Stomach (tissue), 19 donors: ENCODE measurements at places on chromosomes 6 and 20. TPM values are rescaled to one million over a fixed set of nuclear protein-coding genes. Genes with fewer than 3 reads are reported as not detected.

DNA sequence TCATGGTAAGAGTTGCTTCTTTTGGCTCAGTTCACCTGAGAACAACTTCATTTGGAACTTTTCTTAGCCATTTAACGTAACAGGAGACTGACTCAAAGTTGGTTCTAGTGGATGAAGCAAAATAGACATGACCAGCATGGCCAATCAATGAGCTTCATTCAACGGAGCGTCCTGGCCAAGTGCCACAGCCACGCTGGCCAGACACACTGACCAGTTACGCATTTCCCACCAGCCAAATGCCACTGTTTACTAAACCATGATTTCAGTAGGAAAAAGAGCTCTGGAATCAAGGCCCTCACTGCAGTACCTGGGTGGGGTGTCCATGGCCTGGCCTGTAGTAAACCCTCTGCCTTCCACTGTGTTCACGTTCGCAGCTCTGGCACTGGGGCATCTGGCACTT lies 80.4 kb downstream of the POPDC3 start:
- no peak for DNase-seq

GRCh38 chr6:13808801-13809200 lies 5.6 kb downstream of the MCUR1 start:
- no peak for DNase-seq

GRCh38 chr20:23874747-23875146 lies 4.8 kb downstream of the CST5 start:
- no peak for DNase-seq

DNA sequence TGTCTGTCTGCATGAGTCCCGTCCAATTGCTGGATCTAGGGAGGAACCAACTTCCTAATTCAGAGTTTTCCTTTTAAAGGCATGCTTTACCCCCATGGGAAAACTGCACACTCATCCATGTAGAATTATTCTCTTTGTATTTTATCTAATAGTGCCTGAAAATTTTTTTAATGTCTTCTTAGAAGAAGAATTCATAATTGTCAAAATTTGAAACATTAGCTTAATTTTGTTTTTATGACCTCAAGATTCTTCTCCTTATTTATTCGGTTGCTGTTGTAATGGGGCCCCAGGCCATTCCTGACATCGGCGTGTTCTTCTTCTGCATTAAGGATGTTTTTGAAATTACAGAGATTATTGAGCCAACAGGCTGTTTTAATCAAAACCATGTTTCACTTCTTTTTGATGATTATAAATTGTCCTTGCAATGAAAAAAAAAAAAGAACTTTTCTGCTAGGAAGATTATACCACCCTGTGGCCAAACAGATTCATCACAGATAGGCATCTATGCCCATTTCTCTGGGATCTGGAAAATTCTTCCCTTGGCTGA lies 100.3 kb downstream of the ZNF217 start:
- peak; percentile 52 for DNase-seq

- no peak for DNase-seq
Measured at GRCh38 chr20:52800734-52801627, 171.2 kb upstream of the TSHZ2 start.

GRCh38 chr6:33694401-33694931 lies 17.0 kb downstream of the UQCC2 start:
- no peak for DNase-seq

DNA sequence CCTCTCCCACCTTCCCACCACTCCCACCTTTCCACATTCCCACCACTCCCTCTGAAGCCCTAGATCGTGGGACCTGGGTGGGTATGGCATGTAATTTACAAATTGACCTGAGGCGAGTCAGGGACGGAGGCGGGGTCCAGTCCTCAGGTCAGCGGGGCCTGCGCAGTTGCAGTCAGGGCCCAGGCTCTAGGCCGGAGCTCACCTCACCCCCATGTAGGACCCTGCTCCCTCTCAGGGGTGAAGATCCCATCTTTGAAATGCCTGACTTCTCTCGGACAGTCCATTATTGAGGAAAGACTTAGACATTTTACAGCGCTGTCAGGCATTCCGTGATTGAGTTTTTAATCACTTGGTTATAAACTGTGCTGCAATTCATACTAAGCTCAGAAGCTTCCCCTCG lies 10.5 kb downstream of the THBS2 start:
- DNase-seq, result no peak

DNA sequence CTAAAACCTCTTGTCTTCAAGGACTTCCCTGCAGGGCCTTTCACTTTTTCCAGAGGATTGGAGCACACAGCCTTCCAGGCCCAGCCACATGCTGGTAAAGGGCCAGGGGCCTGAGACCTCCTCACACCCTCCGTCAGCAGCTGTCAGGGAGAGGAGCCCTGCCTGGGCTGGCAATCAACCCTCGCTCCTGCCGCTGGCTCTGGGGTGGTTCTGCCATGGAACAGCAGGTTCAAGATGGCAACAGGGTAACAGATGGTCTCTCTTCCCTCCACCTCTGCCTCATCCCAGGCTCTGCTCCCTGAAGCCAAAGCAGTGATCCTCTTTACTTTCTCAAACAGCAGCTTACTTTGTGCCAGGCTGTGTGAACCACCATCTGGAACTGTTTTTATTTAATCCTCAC lies 23.8 kb downstream of the PCNA start:
- DNase-seq, result no peak

DNA sequence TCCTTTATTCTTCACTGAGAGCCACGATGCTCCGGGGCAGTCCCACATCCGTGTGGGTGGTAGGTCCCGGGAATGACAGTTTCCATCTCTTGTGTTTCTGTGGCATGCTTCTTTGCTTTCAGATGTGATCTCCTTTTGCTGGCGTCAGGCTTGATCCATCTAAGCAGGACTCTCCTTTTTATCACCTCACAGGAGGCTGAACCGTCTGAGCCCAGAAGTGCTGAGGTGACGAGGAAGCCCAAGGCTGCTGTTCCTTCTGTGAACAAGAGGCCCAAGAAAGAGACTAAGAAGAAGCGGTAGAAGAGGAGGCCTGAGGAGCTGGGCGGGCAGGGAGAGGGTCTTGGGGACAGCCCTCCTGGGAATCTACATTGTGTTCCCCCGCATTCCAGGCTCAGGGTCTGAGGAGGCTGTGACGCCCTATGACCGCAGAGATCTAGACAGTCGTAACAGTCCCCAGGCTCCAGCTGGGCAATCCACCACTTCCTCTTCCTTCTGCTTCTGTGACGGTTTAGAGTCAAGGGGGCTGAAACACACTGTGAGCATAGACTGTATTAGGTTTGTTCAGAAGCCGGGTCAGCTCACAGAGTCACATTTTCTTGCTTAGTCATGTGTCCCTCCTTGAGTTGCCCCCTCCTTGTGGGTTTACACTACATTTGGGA lies 26.8 kb downstream of the MANBAL start:
- DNase-seq, result peak; percentile 25

- DNase-seq, result no peak
Measured at GRCh38 chr6:32602383-32602782, 12.7 kb upstream of the HLA-DRB1 start.

DNA sequence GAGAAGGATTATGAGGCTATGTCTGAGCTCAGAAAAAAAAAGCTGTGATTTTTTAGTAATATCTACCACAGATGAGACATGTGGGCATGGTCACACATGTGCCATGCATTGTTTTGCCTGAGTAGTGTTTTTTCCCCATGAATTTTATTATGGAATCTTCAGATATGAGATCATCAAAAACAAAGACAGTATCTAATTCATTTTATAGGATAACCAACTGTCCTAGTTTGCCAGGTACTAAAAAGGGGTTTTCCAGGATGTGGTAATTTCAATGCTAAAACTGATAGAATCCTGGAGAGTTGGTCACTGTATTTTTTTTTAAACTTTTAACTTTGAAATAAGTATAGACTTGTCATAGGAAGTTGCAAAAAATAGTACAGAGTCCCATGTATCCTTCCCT lies 127.4 kb upstream of the MAP3K7 start:
- no peak for DNase-seq

GRCh38 chr6:149925974-149926777 lies 3.3 kb upstream of the RAET1G start:
- DNase-seq, result peak; percentile 93

DNA sequence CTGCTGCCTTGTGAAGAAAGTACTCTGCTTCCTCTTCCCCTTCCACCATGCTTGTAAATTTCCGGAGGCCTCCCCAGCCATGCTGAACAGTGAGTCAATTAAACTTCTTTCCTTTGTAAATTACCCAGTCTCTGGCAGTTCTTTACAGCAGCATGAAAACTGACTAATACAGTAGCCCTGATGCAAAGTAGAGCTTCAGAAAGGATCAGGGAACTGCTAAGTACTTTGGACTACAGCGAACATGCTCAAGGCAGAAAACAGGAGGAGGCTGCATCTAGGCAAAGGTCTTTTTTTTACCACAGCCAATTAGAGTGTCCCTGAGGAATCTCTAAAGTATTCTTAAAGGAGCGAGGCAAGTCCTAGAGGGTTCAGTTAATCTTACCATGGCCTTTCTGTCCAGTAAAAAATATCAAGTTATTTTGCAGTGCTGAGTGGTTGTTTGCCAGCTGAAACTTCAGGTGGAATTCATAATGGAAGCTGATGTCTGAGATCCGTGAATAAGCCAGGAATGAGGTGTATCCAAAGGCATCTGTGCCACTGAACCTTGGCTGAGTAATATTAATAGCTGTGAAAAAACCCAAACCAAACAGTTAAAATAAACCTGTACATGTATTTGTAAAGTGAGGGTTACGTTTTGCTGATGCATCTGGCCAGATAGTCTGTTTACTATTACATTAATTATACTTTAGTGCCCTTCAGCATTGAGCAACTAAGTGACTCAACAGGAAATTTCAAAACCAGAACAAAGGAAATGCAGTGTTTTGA lies 170.4 kb downstream of the PHF3 start:
- no peak for DNase-seq

GRCh38 chr6:1135726-1136414 lies 176.0 kb upstream of the FOXQ1 start:
- DNase-seq, result no peak

DNA sequence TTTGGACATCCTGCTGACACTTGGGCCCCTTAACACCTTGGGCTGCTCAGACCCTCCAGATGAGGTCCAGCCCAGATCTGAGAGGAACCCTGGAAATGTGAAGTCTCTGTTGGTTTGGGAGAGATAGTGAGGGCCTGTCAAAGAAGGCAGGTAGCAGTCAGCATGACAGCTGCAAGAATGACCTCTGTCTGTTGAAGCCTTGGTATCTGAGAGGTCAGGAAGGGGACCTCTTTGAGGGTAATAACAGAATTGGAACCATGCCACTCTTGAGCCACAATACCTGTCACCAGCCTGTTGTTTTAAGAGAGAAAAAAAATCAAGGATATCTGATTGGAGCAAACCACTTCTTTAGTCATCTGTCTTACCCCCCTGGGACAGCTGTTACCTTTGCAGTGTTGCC lies 4.2 kb downstream of the SYS1 start:
- no peak for DNase-seq

DNA sequence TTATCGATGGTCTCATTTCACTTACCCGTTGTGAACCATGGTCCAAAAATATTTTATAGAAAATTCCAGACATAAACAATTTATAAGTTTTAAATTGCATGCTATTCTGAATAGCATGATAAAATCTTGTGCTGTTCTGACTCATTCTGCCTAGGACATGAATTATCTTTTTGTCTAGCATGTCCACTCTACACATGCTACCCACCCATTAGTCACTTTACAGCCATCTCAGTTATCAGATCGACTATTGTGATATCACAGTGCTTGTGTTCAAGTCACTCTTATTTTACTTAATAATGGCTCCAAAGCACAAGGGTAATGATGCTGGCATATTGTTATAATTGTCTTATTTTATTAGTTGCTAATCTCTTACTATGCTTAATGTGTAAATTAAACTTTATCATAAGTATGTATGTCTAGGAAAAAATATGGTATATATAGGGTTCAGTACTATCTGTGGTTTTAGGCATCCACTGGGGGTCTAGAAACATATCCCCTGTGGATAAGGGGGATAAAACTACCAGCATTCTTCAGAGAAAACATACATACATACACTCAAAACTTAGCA lies 252.0 kb upstream of the HTR1E start:
- no peak for DNase-seq

DNA sequence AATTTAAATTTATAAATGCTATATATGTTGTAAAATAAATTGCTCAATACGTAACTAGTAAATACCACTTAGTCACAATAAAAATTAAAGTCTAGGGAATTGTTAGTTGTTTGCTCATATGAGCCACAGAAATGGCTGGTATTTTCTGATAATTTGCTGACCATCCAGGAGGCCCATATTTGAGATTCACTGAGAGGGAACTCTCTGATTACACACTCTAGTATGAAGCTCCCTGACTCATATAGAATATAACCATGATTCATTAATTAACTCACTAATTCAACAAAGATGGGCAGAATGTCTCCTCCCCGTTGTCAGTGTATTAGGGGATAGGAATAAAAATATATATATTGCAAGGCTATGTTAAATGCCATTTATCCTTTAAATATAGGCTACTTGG lies 46.6 kb upstream of the TMEM30A start:
- DNase-seq, result no peak

- DNase-seq, result no peak
Measured at GRCh38 chr20:34956751-34957472, 1.2 kb downstream of the MYH7B start.

GRCh38 chr20:3901028-3901705 lies 12.0 kb downstream of the PANK2 start:
- DNase-seq, result no peak

GRCh38 chr6:107491760-107492660 lies 2.1 kb downstream of the SOBP start:
- peak; percentile 51 for DNase-seq

DNA sequence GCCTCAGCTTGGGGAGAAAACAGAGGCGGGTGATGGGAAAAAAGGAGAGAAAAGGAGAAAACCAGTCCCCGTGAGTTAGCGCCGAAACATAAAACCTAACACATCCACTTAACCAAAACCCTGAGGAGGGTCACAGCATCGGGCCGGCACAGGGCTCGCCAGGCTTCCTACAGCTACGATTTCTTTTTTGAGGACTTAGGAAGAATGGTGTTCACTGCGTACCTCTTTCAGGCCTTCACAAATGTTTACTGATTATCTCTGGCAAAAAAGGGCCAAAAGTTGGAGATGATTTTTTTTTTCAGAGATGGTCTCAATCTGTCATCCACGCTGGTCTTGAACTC lies 48.8 kb downstream of the DSTN start:
- DNase-seq, result no peak

- DNase-seq, result no peak
Measured at GRCh38 chr20:34989670-34990069, 34.0 kb downstream of the MYH7B start.

GRCh38 chr20:24507182-24507853 lies 37.9 kb downstream of the SYNDIG1 start:
- DNase-seq, result no peak

SPATS1 gene
- not detected for total RNA-seq

EYA2 gene
- 2.6 TPM for total RNA-seq

CDSN gene
- total RNA-seq, result not detected

TMEM170B gene
- 0.29 TPM for total RNA-seq

GPLD1 gene
- 2.8 TPM for total RNA-seq

APCDD1L gene
- 1.4 TPM for total RNA-seq

SLC17A2 gene
- not detected for total RNA-seq

TRIM31 gene
- not detected for total RNA-seq

HTR1E gene
- not detected for total RNA-seq

VGLL2 gene
- total RNA-seq, result not detected

MDFI gene
- total RNA-seq, result 4.1 TPM

GNAS-AS1 gene
- total RNA-seq, result 45.5 TPM

CLPSL2 gene
- not detected for total RNA-seq
